ENCODE measurements at places on chromosomes 3 and 15.

DNA sequence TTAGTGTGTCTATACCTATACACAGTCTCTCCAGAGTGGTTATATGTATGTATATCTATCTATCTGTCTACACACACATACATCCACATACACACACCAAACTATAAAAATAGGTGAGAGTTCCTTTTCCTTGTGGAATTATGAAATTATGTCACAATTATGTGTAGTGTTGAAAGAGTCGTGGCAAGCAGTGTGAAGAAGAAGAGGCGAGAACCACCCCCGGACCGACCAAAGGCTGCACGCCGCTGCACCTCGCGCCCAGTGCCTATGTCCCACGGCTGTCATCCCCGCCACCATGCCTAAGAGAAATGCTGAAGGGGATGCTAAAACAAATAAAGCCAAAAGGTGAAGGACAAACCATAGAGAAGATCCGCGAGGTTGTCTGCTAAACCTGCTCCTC lies 95.0 kb upstream of the RAP2B start:
- H3K27ac ChIP-seq, result no peak overlapping the region
- no peaks in the 10 kb centered on the region for H3K4me1 ChIP-seq
- no peak overlapping the region for H3K4me3 ChIP-seq
- H3K27me3 ChIP-seq, result no peaks in the 10 kb centered on the region
- no peak for DNase-seq

- H3K4me1 ChIP-seq, result no peaks in the 10 kb centered on the region
- H3K27me3 ChIP-seq, result no peaks in the 10 kb centered on the region
- no peaks in the 10 kb centered on the region for H3K36me3 ChIP-seq
- DNase-seq, result no peak
- H3K27ac ChIP-seq, result no peak overlapping the region
- H3K4me3 ChIP-seq, result no peak overlapping the region
Measured at GRCh38 chr3:193229851-193230420, 11.1 kb upstream of the PLAAT1 start.

DNA sequence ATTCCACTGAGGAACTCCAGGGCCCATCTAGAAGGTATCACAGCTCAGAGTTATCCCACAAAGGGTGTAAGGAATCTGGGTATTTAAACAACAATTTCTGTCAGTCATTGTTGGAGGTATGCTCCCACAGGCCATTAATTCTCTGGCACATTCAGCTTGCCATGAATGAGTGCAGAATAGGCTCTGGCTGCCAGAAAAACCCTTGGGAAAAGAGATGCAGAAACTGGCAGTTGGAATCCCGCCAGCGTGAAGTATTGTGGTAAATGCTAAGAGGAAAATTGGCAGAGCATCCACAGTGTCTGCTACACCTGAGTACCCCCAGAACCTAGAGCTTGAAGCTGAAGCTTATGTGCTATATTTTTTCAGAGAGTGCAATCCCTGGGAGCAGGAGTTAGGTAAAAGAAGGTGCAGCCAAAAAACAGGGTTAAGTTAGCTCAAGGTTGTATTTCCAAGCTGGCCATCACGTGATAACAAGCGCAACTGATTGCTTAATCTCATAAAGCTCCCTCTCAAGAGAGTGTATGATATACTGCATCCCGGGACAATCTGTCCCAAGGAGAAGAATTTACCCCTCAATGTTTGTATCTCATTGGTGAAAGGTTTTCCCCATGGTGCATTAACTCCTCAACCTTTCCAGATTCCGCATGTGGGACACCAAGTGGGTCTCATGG lies 94.2 kb upstream of the ACP3 start:
- H3K4me1 ChIP-seq, result no peaks in the 10 kb centered on the region
- DNase-seq, result no peak
- no peaks in the 10 kb centered on the region for H3K27me3 ChIP-seq
- H3K36me3 ChIP-seq, result no peaks in the 10 kb centered on the region
- no peak overlapping the region for H3K27ac ChIP-seq
- no peak overlapping the region for H3K4me3 ChIP-seq

DNA sequence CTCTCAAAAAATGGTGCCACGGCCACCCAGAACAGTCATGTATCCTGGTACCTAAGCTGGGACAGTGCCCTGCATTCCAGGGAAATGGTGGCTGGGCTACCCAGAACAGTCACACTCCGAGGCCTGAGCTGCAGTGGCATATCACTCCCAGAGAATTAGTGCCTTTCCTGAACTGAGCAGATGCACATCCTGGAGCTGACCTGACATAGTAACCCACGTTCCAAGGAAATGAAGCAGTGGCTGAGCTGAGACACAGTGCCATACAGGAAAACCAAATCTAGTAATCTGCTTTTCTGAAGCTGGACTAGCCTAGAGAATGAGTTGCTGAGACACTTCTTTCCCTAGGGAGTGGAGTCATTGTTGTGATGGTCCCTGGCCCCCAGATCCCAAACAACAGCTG lies 41.8 kb downstream of the SERP1 start:
- DNase-seq, result no peak
- H3K4me3 ChIP-seq, result no peak overlapping the region
- no peak overlapping the region for H3K27ac ChIP-seq
- H3K4me1 ChIP-seq, result no peaks in the 10 kb centered on the region
- no peaks in the 10 kb centered on the region for H3K36me3 ChIP-seq
- no peaks in the 10 kb centered on the region for H3K27me3 ChIP-seq

DNA sequence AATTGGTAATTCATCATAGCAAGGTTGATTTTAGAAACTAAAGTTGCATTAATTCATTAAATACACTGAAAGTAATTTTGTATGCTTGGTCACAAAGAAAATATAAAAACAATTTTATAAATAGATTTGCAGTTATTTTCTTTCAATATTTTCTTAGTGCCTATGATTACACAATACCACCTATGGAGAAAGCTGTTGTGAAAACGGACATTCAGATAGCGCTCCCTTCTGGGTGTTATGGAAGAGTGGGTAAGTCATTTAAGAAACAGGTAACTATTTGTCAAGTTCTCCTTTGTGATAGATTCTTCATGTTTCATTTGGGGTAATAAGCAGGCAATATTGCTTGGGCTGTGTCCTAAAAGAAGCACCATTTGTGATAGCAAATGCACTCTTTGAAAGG lies 3.0 kb downstream of the DUT start:
- H3K27ac ChIP-seq, result no peak overlapping the region
- DNase-seq, result no peak
- H3K4me3 ChIP-seq, result no peak overlapping the region
- H3K36me3 ChIP-seq, result peaks cover 6% of the 10 kb centered on the region

DNA sequence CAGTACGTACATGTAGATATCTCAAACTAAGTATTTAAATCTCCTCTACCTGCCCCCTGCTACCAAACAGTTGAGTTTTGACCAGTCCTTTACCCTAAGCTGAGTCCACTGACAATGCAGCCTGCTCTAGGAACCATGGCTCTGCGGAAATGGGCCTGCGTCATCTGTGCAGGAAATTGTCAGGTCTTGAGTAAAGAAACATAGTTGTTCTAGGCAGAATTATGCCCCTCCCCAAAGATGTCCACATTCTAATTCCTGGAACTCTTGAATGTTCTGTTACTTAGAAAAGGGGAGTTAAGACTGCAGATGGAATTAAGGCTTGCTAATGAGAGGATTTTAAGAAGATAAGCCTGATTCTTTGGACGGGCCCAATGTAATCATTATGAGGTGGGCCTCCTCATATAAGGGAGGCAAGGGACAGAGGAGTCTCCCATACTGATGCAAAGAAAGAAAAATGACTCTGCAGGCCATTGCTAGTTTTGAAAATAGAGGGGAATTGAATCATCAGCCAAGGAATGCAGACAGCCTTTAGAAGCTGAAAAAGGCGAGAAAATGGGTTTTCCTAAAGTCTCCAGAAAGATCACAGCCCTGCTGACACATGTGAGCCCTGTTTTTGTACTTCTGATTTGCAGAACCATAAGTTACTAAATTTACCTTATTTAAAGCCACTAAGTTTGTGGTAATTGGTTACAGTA lies 5.5 kb upstream of the VGLL3 start:
- H3K36me3 ChIP-seq, result no peaks in the 10 kb centered on the region
- no peak for DNase-seq
- H3K4me3 ChIP-seq, result no peak overlapping the region
- no peaks in the 10 kb centered on the region for H3K27me3 ChIP-seq
- no peaks in the 10 kb centered on the region for H3K4me1 ChIP-seq

- H3K4me3 ChIP-seq, result no peak overlapping the region
- H3K4me1 ChIP-seq, result peaks cover 7% of the 10 kb centered on the region
- DNase-seq, result no peak
- no peaks in the 10 kb centered on the region for H3K27me3 ChIP-seq
Measured at GRCh38 chr15:66908744-66909095, 156.7 kb upstream of the SMAD3 start.

DNA sequence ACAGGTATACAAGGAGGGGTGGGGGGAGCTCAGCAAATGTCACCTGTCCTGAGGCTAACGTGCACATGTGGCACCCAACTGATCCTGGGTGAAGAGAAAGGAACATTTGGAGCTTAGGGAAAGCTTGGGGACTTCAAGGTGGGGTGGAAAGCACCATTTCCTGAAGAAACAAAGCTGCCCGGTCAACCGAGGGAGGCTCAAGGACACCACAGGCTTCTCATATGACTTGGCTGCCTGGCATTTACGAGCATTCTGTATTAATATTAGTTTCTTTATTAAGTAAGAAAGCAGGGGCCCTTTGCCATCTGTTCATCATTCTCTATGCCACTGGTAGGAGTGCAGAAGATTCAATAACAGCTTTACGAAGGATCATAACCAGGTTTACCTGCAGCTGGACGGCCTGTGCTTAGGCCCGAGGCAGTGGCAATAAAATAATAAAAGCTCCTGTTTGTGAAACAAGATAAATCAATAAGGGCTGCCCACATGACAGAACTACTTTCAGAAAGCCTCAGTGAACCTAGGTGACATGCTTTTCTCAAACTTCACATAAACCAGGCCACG lies 54.0 kb downstream of the ETV5 start:
- no peaks in the 10 kb centered on the region for H3K27me3 ChIP-seq
- no peaks in the 10 kb centered on the region for H3K4me1 ChIP-seq
- H3K36me3 ChIP-seq, result no peaks in the 10 kb centered on the region
- no peak overlapping the region for H3K4me3 ChIP-seq

GRCh38 chr3:169880576-169881250 lies 11.0 kb upstream of the LRRC31 start:
- H3K36me3 ChIP-seq, result no peaks in the 10 kb centered on the region
- H3K4me3 ChIP-seq, result no peak overlapping the region
- no peak for DNase-seq

- H3K36me3 ChIP-seq, result no peaks in the 10 kb centered on the region
- no peaks in the 10 kb centered on the region for H3K4me1 ChIP-seq
Measured at GRCh38 chr3:50515565-50516439, 12.4 kb upstream of the CACNA2D2 start.

DNA sequence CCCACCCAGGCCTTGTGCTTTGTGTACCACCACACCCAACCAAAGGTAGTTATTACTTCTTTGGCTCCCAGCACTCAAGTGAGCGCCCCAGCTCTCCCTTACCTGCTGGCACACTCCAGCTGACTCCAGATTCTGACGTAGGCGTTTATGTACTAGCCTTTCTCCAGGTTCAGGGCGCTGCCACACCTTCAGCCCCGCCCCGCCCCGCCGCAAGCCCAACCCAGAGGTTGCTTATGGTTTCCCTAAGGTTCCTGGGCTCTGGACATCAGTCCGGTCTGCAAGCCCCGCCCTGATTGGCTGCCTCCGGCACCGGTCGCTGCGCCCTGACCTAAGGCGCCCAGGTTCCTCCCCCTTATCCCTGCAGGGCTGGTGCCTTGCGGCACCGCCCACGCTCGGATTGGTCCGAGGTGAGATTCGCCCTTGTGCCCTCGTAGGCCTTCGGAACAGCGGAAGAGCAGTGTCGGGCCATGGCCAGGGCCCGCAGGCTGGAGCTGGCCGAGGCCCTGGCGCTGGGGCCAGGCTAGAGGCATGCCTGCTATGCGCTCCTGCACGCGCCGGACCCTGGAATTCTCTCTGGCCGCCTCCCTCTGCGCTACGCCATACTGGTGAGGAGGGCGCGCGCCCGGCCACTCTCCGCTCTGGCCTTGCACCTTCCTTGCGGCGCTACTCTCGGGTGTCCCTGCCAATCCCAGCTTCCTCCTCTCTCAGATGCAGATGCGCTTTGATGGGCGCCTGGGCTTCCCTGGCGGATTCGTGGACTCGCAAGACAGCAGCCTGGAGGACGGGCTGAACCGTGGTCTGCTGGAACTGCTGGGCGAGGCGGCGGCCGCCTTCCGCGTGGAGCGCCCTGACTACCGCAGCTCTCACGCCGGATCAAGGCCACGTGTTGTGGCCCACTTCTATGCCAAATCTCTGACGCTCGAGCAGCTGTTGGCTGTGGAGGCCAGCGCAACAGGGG lies 19.8 kb upstream of the NUDT16 start:
- H3K27ac ChIP-seq, result peak overlapping the region; percentile 84
- no peaks in the 10 kb centered on the region for H3K4me1 ChIP-seq
- no peaks in the 10 kb centered on the region for H3K27me3 ChIP-seq
- no peaks in the 10 kb centered on the region for H3K36me3 ChIP-seq

DNA sequence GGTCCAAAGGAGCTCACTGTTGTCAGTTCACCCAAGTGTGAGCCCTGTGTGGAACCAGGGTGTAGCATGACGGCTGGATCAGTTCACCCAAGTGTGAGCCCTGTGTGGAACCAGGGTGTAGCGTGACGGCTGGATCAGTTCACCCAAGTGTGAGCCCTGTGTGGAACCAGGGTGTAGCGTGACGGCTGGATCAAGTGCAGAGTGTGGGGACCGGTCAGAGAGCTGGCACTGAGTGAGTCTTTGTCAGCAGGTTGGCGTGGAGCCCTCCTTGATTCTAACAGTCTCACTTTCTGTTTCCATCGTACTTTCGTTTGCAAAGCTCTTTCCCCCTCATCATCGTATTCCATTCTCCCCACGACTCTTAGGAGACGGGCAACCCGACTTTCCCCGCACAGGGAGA lies 57.9 kb upstream of the DLG1 start:
- no peaks in the 10 kb centered on the region for H3K4me1 ChIP-seq
- H3K27me3 ChIP-seq, result no peaks in the 10 kb centered on the region
- no peak for DNase-seq
- no peak overlapping the region for H3K27ac ChIP-seq

GRCh38 chr15:94584833-94585244 lies 353.5 kb downstream of the MCTP2 start:
- DNase-seq, result no peak
- no peaks in the 10 kb centered on the region for H3K4me1 ChIP-seq
- no peak overlapping the region for H3K27ac ChIP-seq
- no peaks in the 10 kb centered on the region for H3K36me3 ChIP-seq
- H3K4me3 ChIP-seq, result no peak overlapping the region

DNA sequence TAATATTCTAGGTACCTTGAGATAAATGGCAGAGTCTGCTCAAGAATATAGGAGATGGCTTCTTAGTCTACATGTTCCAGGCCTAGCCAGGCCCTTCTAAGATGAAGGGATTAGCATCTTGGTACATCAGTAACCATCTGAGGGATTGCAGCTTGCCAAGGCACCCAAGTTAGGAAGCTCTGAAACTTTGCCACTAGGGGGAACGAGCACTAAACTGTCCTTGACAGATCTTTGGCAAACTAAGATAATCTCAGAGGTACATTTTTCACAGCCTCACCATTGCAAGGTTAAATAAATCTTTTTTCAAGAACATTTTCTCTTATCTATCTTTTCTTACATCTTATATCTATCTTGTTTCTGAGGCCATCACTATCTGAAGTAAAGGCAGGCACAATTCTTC lies 351.2 kb downstream of the RAP2B start:
- H3K27me3 ChIP-seq, result no peaks in the 10 kb centered on the region
- no peak overlapping the region for H3K27ac ChIP-seq
- no peak overlapping the region for H3K4me3 ChIP-seq
- no peaks in the 10 kb centered on the region for H3K4me1 ChIP-seq
- no peaks in the 10 kb centered on the region for H3K36me3 ChIP-seq
- no peak for DNase-seq
